ENCODE measurements at places on chromosomes 5 and 9.

- DNase-seq = no peak
Measured at GRCh38 chr9:10921671-10922070, 308.9 kb upstream of the PTPRD start.

DNA sequence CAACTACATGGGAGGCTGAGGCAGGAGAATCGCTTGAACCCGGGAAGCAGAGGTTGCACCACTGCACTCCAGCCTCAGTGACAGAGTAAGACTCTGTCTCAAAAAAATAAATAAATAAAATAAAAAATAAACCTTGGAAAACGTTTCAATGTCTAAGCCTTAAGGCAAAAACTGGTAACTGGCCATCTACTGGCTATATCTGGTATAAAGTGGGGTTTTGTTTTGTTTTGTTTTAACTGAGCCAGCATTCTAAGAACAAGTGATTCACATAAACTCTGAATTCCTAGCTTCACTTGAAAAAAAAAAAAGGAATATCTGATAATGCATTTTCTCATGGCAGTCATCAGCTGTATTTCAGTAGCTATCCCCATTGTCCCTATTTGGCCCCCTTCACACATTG lies 126.1 kb upstream of the EFNA5 start:
- DNase-seq = peak; percentile 37

- DNase-seq = no peak
Measured at GRCh38 chr5:136985785-136986475, 513.2 kb downstream of the SPOCK1 start.

- no peak for DNase-seq
Measured at GRCh38 chr5:162565-163337, 28.5 kb upstream of the LRRC14B start.

All from AG20443 (cell line).